ENCODE measurements at places on chromosomes 5 and 9.

GRCh38 chr5:132313961-132314432 lies 19.8 kb downstream of the SLC22A4 start:
- no peak for DNase-seq

- DNase-seq, result no peak
These were observed 46.5 kb downstream of the EFNA5 start for GRCh38 chr5:107624235-107624634.

GRCh38 chr9:128231638-128232527 lies 28.7 kb downstream of the DNM1 start:
- DNase-seq, result no peak

GRCh38 chr5:92748072-92748676 lies 832.8 kb downstream of the NR2F1-AS1 start:
- no peak for DNase-seq

DNA sequence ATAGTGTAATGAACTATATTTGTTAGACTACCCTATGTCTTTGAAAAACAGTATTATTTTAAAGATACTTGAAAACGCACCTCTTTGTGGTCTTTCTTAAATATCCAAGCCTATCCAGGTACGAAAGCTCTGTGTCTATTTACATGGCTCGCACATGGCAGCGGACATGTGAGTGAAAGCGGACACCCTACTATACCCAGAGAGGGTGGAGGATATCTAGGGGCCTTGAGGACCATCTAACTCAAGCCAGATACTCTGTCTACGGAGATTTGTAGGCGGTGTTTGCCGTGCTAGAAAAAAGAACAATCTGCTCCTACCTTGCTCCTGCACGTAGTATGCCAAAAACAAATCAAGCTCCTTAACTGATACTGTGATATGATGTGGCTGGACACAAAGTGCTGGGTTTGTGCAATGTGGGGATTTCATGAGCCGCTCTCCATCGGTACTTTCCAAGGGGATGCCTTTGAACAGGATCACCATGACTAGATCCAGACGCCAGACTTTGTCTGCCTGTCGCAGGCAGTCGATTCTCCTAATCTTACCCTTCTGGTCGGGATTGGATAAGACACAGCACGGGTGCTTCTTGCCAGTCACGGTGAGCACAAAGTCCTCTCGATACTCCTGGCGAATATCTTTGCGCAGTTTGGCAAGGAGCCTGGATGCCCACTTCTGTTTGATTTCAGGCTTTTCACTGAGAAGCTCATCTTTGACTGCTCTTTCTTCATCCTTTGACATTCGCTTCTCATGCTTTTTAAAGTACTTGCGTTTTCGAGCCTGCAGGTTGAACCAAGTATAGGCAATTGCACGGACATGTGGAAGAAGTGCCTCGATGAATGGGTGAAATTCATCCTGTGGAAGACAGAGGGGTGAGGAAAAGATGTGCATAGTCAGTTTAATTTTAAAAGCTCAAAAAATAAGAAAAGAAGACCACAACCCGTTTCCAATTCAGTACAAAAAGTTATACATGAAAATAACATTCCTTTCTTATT lies 7.0 kb downstream of the NFIB start:
- no peak for DNase-seq
